ENCODE measurements at places on chromosomes 7 and 10.
A peak's percentile ranks its signal among the peaks of the same experiment; 100 is the strongest.

DNA sequence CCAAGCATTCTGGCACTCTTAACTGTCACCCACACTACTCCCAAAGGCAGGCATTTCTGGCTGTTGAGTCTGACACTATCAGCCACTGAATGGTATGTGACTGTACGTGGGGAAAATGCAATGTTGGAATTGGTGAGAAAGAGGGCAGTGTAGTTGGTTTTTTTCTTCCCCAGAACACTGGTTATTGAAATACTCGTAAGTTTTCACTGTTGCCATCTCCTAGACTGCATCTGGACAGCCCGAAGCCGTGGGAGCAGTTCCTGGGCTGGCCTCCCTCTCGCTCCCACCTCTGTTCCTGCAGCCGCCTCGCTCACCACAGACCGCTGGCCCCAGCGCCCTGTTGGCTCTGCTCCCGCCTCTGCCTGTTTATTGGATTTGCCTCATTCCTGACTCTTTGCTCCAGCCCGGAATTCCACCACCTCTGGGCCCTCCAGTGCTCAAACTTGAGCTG lies 5.7 kb downstream of the PLCE1 start:
- no peak for DNase-seq

GRCh38 chr7:38195804-38196595 lies 18.0 kb downstream of the STARD3NL start:
- no peak for DNase-seq

DNA sequence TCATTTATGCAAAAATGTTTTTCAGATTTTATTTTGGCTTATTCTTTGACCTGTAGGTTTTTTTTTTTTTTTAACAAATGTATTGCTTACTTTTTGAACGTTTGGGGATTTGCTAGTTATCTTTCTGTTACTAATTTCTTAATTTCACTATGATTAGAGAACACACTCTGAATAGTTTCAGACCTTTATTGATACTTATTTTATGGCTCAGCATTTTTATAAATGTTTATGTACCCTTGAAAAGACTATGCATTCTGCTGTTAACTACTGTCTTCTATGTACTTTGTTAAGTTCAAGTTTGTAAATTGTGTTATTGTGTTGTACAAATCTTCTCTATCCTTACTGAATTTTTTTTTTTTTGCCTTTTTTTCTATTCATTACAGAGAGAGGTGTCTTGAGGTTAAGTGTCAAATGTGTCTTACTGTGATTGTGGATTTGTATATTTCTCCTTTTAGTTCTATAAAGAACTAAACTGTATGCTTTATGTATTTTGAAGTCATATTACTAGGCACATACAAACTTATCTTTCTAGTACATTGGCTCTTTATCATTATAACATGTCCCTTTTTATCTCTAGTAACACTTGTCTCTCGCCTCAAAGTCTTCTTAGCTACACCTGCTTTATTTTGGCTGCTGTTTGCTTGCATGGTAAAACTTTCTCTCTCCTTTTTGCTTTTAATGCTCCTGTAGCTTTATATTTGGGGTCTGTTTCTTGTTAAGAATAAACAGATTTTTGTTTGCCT lies 8.1 kb downstream of the MKLN1 start:
- no peak for DNase-seq

DNA sequence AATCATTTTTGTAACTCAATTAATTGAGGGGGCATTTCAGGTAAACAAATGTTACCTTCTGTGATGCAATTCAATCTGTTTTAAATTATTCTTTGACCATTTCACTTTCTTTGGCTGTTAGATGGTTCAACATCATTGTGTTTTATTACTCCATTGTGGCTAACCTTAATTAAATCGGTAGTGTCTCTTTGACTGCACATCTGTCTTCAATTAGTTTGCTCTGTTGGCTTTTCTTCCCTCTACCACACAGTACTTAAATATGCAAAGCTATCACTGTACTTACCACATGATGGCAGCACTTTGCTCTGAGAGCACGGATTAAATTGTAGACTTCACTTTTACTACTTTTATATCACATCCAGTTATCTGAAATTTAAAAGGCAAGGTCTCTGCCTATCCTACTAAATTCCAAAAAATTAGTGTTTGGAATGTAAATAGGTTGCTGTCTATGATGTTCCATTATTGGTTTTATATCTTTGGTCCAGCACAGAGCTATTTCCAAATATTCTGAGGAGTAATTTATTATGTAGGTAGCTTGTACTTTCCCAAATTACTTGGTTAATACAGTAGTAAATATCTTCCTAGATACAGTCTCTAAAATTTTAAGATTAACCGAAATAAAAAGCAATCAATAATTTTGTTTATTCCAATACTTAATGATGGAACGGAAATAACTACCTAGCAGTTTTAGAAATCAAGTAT lies 352.0 kb downstream of the PCLO start:
- DNase-seq, result no peak

DNA sequence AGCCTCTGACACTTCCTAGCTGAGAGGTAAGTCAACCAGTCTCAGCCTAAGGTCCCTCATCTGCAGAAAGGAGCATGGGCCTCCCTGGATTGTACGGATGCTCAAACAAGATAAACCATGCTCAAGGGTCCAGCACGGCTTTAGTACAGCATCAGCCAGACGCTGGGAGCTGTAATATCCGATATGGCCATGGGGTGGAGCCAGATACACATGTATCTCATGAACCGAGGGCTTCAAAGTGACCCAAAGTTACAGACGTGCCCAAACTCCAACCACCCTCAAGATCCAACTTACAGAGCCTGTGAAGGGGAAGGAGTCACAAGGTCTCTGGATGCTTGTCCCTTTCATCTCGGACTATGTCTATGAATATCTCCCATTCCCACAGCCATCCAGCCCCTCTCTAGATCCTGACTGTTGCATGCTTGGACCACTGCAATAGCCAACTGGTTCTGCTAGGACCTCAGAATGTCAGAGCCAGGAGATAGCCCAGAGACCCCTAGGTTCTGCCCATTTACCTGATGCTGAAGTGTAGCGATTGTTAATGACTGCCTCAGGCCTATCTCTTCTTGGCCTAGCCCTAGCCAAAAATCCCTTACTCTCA lies 142.4 kb downstream of the SH3PXD2A start:
- DNase-seq, result peak; percentile 75

DNA sequence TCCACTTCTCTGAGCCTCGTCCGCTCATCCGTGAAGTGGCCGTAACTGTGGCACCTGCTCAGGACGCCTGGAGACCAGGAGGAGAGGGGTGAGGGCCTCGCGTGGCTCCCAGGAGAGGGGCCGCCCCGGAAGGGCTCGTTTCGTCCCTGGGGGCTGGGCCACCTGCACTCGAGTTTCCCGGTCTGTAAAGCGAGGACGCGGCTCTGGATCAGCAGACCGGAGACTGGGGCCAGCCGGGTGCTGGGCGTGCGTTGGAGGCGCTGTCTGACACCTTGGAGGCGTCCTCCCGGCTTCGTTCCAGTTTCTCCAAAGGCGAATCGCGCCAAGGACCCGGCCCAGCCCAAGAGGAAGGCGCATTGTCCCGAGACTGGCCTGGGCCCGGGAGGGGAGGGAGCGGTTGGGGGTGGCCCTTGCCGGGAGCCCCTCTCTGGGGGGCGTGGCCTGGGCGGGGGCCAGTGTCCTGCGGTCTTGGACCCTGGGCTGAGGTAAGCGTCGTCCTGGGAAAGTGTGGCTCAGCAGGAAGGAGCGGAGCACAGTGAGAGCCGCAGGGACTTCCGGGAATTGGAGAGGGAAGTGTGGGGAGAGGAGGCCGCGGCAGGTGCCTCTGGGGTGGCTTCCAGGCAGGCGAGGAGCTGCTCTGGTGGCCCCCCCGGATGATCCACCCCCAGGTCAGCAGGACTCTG lies 89.6 kb downstream of the FOXL3 start:
- no peak for DNase-seq

- no peak for DNase-seq
Measured at GRCh38 chr10:77578583-77579227, 58.9 kb downstream of the KCNMA1 start.

DNA sequence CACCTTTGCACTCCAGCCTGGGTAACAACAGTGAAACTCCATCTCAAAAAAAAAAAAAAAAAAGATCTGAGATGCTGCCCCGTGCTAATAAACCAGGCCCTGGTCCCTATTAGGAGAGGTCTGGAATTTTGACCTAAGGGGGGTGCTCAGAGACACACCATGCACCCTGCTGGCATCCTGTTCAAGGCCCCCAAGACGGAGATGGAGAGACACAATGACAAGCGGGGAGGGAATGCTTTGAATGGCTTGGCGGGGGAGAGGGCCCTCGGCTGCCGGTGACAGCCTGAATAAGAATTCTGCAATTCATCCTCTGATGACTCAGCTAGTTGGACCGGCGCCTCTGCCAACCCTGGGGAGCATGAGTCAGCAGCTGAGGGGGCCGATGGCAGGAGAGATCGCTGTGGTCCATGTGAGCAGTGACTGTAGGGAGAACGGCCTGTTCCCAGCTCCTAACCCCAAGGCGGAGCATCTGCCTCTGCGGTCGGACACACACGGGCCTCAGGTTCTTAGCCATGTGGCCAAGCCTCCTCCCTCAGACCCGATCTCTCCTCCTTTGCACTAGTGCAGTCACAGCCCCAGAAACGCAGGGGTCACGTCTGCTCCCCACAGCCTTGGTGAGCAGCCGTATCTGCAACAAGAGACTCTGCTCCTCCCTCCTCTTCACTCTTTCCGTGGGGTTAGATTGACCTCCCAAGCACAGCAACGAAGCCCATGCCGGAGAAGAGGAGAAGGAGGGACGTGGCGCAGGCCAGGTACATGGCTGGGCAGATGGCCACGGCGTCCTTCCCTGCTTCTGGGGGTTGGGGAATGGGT lies 14.9 kb downstream of the TRIM56 start:
- no peak for DNase-seq

Data from progenitor cell of endocrine pancreas (in vitro differentiated cells).